ENCODE measurements at places on chromosomes 7 and 10. TPM values are rescaled to one million over a fixed set of nuclear protein-coding genes. Genes with fewer than 3 reads are reported as not detected.

The MEIG1 gene
- total RNA-seq: 0.26 TPM

The GPR26 gene
- total RNA-seq: not detected

The VSTM2A gene
- total RNA-seq: not detected

The ST8SIA6 gene
- total RNA-seq: 0.26 TPM

The SLC16A12 gene
- under 0.01 TPM for total RNA-seq

The ELN gene
- total RNA-seq: 2.1 TPM

The TSPAN33 gene
- total RNA-seq: 0.17 TPM

The AKR1C8 gene
- total RNA-seq: not detected

The SLC29A4 gene
- 6.4 TPM for total RNA-seq

The ZCWPW1 gene
- total RNA-seq: 2.8 TPM

The CALML5 gene
- total RNA-seq: not detected

The MTURN gene
- total RNA-seq: 16.9 TPM

The IFIT1B gene
- not detected for total RNA-seq

The CYP3A7 gene
- total RNA-seq: 37.8 TPM

The ALOX5 gene
- total RNA-seq: not detected
